ENCODE measurements at places on chromosomes 12 and 14. TPM values are rescaled to one million over a fixed set of nuclear protein-coding genes. Genes with fewer than 3 reads are reported as not detected.

The STYK1 gene
- total RNA-seq, result 0.12 TPM

The LALBA gene
- total RNA-seq, result not detected

The B4GALNT3 gene
- total RNA-seq, result 29.0 TPM

The FZD10 gene
- total RNA-seq, result 0.28 TPM
